Stomach (tissue), 19 donors: ENCODE measurements at places on chromosomes 1 and 21. TPM values are rescaled to one million over a fixed set of nuclear protein-coding genes. Genes with fewer than 3 reads are reported as not detected.

Gene AUNIP
- 0.87 TPM for total RNA-seq

Gene SELENON
- 51.7 TPM for total RNA-seq

DNA sequence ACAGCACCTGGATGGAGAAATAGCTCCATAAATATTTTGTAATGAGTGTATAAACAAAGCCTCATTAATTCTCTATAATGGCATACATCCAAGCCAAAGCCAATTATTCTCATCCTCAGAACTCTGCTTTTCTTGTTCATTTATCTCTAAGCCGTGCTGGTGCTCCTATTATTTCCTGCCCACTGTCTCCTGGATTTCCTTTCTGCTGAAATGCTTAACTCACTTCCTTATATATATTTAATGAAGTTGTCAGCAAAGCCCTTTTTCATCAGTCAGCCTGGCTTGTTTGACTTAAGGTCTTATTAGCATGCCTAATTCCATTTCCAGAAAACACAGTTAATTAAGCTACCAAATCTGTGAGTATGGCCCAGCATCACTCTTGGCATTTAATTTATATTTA is 93.4 kb downstream of the SLC25A24 start:
- H3K36me3 ChIP-seq, result no peaks in the 10 kb centered on the region
- no peaks in the 10 kb centered on the region for H3K27me3 ChIP-seq
- no peak overlapping the region for H3K27ac ChIP-seq

- H3K4me1 ChIP-seq, result peaks cover 61% of the 10 kb centered on the region
- H3K36me3 ChIP-seq, result peaks cover 78% of the 10 kb centered on the region
- no peak for DNase-seq
- H3K27me3 ChIP-seq, result no peaks in the 10 kb centered on the region
Measured at GRCh38 chr1:26754086-26754874, 33.5 kb upstream of the PIGV start.

DNA sequence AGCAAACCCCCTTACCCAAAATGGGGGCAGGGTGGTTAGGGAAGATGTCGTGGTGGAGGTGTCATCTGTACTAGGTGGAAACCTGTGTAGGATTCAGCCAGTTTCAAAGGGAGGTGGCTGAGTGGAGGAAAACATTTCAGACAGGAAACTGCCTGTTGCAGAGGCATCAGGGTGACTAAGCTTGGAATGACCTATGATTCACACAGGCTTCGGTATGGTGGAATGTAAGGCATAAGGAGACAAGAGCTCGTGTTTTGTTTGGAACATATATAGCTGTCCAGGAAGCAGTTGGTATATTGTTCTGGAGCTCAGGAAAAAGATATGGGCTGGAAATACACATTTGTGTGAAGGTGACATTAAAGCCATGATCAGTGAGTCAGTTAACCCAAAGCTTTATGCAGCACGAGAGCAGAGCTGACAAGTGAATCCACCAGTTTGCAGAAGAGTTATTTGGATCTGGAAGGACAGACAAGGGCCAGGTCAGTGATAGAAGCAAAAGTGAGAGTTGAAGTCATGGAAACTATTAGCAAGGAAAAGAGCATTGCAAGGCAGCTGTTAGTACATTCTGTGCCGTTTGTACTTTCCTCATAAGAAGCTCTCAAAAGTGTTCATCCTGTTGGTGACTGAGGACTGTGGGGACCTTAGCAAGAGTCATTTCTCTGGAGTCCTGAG is 12.2 kb downstream of the UTP25 start:
- H3K27me3 ChIP-seq, result no peaks in the 10 kb centered on the region
- peak; percentile 23 for DNase-seq
- peak overlapping the region; percentile 38 for H3K27ac ChIP-seq
- H3K36me3 ChIP-seq, result peaks cover 99% of the 10 kb centered on the region
- no peak overlapping the region for H3K4me3 ChIP-seq
- peaks cover 23% of the 10 kb centered on the region for H3K4me1 ChIP-seq

Gene BTF3L4
- total RNA-seq, result 81.0 TPM

Gene HEYL
- 0.45 TPM for total RNA-seq

- H3K36me3 ChIP-seq, result no peaks in the 10 kb centered on the region
- H3K27ac ChIP-seq, result no peak overlapping the region
- no peak overlapping the region for H3K4me3 ChIP-seq
- no peaks in the 10 kb centered on the region for H3K27me3 ChIP-seq
Measured at GRCh38 chr1:32263744-32264143, 12.7 kb downstream of the LCK start.

DNA sequence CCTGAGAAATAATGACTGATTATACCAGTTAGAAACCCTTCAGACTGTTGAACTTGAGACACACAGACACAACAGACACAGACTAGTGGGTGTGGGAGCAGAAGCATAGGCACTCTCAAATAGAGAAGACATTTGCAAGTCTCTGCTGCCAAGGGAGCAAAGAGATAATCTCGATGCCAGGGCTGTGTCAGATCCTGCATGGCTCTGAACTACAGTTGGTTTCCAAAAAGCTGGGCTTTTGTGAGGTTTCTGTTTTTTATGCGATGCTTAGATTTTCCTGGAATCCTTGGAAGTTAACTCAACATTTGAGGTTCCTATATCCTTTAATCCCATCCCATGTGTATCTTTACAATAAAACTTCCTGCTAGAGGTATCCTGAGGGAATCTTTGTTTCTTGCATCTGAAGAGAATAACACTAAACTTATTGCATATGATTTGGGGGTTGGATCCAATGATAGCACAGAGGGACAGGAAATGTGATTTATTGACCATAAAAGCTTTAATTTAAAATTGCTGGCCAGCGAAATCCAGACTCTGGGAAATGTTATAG is 236.4 kb downstream of the SPATA17 start:
- H3K27ac ChIP-seq, result no peak overlapping the region
- H3K36me3 ChIP-seq, result no peaks in the 10 kb centered on the region
- H3K27me3 ChIP-seq, result no peaks in the 10 kb centered on the region
- no peaks in the 10 kb centered on the region for H3K4me1 ChIP-seq
- DNase-seq, result no peak

- H3K27me3 ChIP-seq, result no peaks in the 10 kb centered on the region
- H3K4me1 ChIP-seq, result peaks cover 64% of the 10 kb centered on the region
- H3K4me3 ChIP-seq, result peak overlapping the region; percentile 90
- H3K27ac ChIP-seq, result peak overlapping the region; percentile 98
- peaks cover 30% of the 10 kb centered on the region for H3K36me3 ChIP-seq
Measured at GRCh38 chr1:109091078-109091838, 694 bp downstream of the TMEM167B start.

- no peaks in the 10 kb centered on the region for H3K36me3 ChIP-seq
- DNase-seq, result no peak
- H3K4me3 ChIP-seq, result no peak overlapping the region
Measured at GRCh38 chr1:33903210-33903589, 39.3 kb downstream of the HMGB4 start.

- H3K36me3 ChIP-seq, result no peaks in the 10 kb centered on the region
- peaks cover 27% of the 10 kb centered on the region for H3K27me3 ChIP-seq
- peaks cover 15% of the 10 kb centered on the region for H3K4me1 ChIP-seq
- H3K27ac ChIP-seq, result no peak overlapping the region
- peak overlapping the region; percentile 49 for H3K4me3 ChIP-seq
Measured at GRCh38 chr1:50333595-50333974, 89.7 kb downstream of the DMRTA2 start.

Gene FCRLA
- 2.6 TPM for total RNA-seq

DNA sequence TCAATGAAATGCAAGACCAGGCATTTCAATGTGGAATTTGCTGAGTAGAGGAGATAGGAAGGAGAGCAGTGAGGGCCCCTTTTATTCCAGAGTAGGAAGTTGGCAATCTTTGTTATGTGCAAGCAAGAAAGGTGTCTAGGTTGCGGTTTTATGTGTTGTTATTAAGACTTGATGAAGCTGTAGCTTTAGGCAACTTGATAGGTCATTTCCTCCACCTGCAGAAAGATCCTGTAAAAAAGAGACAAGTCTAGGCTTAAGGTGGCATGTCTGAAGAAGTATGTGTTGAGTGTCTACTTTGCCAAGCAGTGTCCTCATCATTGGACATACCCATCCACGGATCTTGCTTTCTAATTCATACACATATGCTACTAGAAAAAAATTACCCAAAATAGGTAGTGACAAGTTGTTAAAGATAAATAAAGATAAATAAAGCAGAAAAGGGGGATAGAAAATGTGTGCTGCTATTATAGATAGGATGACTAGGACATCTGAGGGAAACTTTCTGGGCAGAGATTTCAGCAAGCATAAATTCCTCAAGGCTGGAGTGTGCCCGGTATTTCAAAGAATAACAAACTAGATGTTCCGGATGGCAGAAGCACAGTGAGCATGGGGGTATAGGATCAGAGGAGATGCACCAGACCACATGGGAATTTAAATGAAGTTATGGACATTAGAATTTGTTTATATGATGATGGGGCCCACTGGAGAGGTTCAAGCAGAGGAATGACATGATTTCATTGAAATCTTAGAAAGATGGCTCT is 335.0 kb downstream of the TGFB2 start:
- DNase-seq, result no peak
- no peaks in the 10 kb centered on the region for H3K4me1 ChIP-seq
- H3K27ac ChIP-seq, result no peak overlapping the region
- no peaks in the 10 kb centered on the region for H3K27me3 ChIP-seq
- H3K36me3 ChIP-seq, result no peaks in the 10 kb centered on the region

DNA sequence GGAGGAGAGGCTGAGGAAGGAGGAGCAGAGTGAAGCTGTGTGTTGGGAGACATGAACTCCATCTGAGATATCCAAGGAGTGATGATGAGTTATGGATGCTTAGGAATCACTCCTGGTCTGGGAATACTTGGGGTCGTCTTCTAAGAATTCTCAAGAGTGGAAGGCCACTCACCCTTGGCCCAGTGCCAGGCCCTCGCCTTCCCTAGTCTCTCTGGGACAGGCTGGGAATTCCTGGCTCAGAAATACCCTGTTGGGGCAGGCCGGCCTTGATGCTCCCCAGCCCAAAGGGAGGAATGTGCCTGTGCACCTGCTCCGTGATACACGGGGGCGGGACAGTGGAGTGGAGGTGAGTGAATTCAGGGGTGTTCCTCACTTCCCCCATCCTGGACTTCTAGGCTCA is 12.6 kb upstream of the LMNA start:
- peaks cover 79% of the 10 kb centered on the region for H3K4me1 ChIP-seq
- no peak overlapping the region for H3K4me3 ChIP-seq
- H3K36me3 ChIP-seq, result no peaks in the 10 kb centered on the region
- peak; percentile 48 for DNase-seq
- no peaks in the 10 kb centered on the region for H3K27me3 ChIP-seq

GRCh38 chr1:39525366-39526165 is 34.1 kb downstream of the BMP8A start:
- no peak overlapping the region for H3K27ac ChIP-seq
- H3K36me3 ChIP-seq, result peaks cover 19% of the 10 kb centered on the region
- no peaks in the 10 kb centered on the region for H3K4me1 ChIP-seq
- DNase-seq, result peak; percentile 38
- no peak overlapping the region for H3K4me3 ChIP-seq

Gene TRMT13
- total RNA-seq, result 5.5 TPM

- H3K27me3 ChIP-seq, result no peaks in the 10 kb centered on the region
- H3K4me1 ChIP-seq, result peaks cover 82% of the 10 kb centered on the region
- DNase-seq, result peak; percentile 77
- H3K36me3 ChIP-seq, result no peaks in the 10 kb centered on the region
- no peak overlapping the region for H3K4me3 ChIP-seq
Measured at GRCh38 chr1:202553560-202554038, 156.7 kb downstream of the SYT2 start.

Gene NVL
- total RNA-seq, result 50.9 TPM

- H3K27me3 ChIP-seq, result no peaks in the 10 kb centered on the region
- H3K4me1 ChIP-seq, result no peaks in the 10 kb centered on the region
- no peaks in the 10 kb centered on the region for H3K36me3 ChIP-seq
- no peak overlapping the region for H3K4me3 ChIP-seq
- DNase-seq, result no peak
Measured at GRCh38 chr1:75992312-75992711, 60.1 kb upstream of the ASB17 start.

DNA sequence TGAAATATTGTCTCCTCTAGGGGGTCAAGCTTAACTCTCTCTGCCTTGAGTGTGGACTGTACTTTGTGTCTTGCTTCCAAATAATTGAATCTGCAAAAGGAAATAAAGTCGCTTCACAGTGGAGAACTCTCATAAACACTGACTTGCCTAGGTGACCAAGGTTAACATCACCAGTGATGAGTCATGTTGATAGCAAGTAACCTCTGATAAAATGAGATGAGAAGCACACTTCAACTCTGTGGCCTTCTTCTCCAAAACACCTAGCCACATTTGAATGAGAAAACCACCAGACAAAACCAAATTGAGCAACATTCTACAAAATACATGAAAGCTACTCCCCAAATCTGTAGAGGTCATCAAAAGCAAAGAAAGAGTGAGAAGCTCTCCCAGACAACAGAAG is 37.6 kb downstream of the PDE4B start:
- H3K4me1 ChIP-seq, result no peaks in the 10 kb centered on the region
- no peak for DNase-seq
- H3K27me3 ChIP-seq, result no peaks in the 10 kb centered on the region
- H3K36me3 ChIP-seq, result no peaks in the 10 kb centered on the region

Gene THAP3
- total RNA-seq, result 5.8 TPM

GRCh38 chr1:209516771-209517680 is 66.5 kb upstream of the CAMK1G start:
- H3K27me3 ChIP-seq, result no peaks in the 10 kb centered on the region
- no peaks in the 10 kb centered on the region for H3K36me3 ChIP-seq
- no peak for DNase-seq
- H3K27ac ChIP-seq, result no peak overlapping the region
- no peaks in the 10 kb centered on the region for H3K4me1 ChIP-seq

- no peak overlapping the region for H3K27ac ChIP-seq
- DNase-seq, result peak; percentile 38
- H3K36me3 ChIP-seq, result no peaks in the 10 kb centered on the region
Measured at GRCh38 chr1:203135636-203136305, 8.2 kb downstream of the ADORA1 start.

GRCh38 chr1:186443638-186444037 is 17.3 kb downstream of the PDC start:
- H3K27me3 ChIP-seq, result no peaks in the 10 kb centered on the region
- H3K27ac ChIP-seq, result no peak overlapping the region

- no peak overlapping the region for H3K27ac ChIP-seq
- H3K27me3 ChIP-seq, result no peaks in the 10 kb centered on the region
- DNase-seq, result no peak
- H3K4me1 ChIP-seq, result no peaks in the 10 kb centered on the region
- H3K4me3 ChIP-seq, result no peak overlapping the region
Measured at GRCh38 chr1:217153361-217153760, 430.1 kb upstream of the ESRRG start.
